NCI-H1048 (cell line): ENCODE measurements at places on chromosomes 16 and 17.

- peak; percentile 67 for DNase-seq
These were observed at the start of gene PLCD3 for GRCh38 chr17:45132320-45132571. TSS of gene PLCD3 (minus strand) at chr17:45132515. CDS start at chr17:45132410, 105 bp downstream.

- no peak for DNase-seq
These were observed 21.5 kb downstream of the DCAF7 start for GRCh38 chr17:63571632-63572310.

DNA sequence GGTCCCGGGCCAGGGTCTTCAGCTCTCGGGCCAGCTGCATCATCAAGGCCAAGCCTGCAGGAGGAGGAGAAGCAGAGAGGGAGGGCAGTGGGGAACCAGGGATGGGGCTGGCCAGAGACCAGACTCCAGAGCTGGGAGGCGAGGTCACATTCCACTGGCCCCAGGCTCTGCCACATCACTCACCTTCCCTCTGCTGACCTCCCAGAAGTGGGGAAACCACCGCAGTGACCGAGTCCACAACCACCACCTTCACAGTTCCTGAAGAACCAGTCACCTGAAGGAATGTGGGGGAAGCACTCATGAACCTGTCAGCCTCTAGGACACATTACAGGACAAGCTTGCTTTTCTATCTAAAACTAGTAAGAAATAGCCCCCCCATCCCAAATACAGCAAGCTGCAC lies 16.4 kb downstream of the RAD51D start:
- no peak for DNase-seq

- DNase-seq = no peak
These were observed 2.1 kb downstream of the ACD start for GRCh38 chr16:67657751-67658518.

GRCh38 chr17:50381920-50382319 lies 8.9 kb downstream of the EME1 start:
- DNase-seq = no peak

DNA sequence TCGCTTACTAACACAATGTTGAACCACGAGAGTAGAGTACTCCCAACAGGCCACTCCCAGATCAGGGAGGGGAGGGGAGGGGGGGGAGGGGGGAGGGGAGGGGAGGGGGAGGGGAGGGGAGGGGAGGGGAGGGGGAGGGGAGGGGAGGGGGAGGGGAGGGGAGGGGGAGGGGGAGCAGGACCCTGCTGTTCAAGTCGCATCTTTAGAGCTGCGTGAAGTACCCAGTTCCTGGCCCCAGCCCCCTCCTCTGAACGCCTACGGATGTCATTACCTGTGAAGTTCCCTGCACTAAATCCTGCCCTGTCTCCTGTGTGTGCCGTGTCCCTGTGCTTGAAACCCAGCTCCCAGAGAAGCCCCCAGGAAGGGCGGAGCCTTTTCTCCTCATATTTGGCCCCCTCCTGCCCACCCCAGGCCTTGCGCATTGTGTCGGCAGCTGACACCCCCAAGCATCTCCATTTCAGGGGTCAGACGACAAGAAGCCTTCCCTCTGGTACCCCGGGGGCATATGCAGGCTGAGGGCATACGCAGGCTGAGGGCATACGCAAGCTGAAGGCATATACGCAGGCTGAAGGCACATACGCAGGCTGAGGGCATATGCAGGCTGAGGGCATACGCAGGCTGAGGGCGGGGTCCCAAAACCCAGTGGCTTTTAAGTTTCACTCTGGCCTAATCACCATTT lies 330.2 kb downstream of the C16orf95 start:
- DNase-seq = no peak

- DNase-seq = no peak
These were observed 71.5 kb upstream of the NKD1 start for GRCh38 chr16:50476486-50477255.

DNA sequence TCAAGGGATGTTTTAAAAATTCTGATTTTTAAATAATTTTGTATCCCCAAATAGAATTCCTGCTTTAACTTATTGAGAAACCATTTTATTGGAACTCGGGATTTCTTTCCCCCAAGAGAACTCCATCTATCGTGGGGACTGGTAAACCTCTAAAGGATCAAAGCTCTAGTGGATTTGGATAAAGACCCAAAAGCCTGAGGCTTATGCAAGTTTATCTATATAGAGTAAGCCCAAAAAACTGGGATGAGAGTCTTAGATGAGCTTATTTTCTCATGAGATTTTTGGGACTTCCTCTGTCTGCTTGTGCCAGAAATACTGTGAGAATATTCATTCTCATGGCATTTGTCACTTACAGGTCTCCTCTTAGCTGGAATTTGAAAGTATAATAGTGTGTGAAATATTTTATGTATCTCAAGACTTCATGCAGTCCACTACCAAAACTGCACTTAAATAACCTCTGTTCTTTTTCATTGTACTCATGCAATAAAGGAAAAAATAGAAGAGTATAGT lies 333.1 kb downstream of the BCAS3 start:
- DNase-seq = no peak

DNA sequence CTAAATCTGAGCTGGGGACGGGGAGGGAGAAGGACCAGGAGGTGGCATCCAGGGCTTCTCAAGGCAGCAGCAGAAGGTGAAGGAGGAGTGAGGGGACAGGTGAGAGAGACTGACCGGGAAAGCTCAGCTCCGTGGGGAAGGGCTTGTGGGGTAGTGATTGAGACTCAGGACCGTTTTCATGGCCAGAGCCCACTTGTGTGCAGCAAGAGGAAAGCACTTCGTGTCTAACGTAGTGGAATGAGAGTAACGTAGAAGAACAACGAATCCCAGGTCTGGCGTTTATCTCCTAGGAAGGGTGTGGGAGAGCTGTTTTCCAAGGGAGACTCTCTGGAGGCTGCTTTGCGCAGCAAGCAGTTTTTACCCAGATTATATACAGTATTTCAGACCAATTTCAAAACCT lies 1.3 kb upstream of the CDH3 start:
- no peak for DNase-seq

DNA sequence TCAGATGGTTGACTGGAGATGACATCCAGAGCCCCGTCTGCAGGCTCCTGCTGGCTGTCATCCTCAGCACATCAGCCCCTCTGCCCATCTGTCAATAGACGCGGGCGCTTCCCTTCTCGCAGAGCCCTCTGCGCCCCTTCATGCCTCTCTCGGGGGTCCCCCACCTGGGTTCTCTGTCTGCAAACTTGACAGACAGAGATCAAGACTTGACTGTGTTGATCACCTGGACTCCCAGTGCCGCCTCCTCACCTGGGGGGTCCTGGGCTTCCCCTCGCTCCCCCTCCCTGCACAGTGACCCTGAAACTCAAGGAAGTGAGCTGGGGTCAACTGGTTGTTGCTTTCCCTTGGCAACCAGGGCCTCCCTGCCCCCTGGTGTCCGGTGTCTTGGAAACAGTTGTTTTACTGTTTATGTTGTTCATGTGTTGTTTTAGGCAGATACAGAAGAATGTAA lies 31.9 kb downstream of the RNF213 start:
- DNase-seq = no peak

DNA sequence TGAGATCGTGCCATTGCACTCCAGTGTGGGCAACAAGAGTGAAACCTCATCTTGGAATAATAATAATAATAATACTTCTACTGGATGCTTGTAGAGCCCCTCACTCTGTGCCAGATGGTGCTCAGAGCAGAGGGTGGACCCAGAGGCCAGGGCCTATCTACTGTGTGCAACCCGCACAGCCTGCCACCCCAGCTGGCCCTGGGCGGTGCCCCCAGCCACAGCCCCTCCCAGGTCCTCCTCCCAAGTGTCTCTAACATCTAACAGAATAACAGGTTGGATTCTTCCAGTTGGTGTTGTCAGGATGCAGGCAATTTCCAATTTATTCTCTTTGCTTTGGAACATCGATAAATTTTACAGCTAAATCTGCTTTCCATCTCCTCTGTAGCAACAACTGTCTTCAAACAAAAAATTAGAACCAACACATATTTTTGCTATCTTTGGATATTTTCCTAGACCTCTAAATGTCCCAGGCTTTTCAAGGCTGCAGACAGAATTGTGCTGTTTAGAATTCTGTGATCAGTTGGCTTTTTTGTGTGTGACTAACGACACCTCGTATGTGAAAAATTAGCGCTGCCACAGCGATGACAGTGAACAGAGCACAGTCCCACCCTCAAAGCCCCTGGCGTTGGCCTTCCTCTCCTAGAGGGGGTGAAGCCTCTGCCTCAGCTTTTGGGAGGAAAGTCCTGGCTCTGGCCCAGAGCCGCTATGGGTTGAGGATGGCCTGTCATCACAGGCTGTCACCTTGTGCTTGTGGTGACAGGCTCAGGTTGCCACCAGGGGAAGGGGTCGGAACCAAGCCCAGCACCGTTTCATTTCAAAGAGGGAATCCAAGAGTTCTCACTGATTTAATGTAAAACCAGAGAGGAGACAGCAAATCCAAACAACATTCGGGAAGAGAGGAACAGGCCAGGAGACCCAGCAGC lies 7.6 kb upstream of the EVPL start:
- DNase-seq = no peak

DNA sequence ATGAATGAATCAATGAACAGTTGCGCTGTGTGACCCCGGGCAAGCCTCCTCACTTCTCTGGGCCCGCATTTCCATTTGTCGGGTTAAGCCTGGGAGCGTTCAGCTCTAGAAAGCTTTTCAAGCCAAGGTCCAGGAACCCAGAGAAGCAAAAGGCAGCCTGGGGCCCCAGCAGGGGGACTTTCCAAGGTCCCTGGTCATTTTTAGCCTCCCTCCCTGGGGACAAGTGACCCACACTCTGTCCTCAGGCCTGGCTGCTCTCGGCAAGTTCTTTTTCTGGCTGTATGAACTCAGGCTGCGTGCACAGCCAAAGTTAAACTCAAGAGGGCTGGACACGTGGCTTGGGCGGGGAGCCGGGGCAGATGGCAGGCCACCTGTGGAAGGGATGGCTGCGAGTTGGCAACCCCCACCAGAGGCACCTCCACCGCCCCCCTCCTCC lies 41.4 kb upstream of the CIBAR2 start:
- DNase-seq = no peak
